ENCODE measurements at places on chromosomes 16 and 17.

GRCh38 chr17:69695646-69696045 is 281.1 kb downstream of the MAP2K6 start:
- no peak for DNase-seq

GRCh38 chr17:80261895-80262279 is 1.2 kb downstream of the RNF213 start:
- DNase-seq, result no peak

DNA sequence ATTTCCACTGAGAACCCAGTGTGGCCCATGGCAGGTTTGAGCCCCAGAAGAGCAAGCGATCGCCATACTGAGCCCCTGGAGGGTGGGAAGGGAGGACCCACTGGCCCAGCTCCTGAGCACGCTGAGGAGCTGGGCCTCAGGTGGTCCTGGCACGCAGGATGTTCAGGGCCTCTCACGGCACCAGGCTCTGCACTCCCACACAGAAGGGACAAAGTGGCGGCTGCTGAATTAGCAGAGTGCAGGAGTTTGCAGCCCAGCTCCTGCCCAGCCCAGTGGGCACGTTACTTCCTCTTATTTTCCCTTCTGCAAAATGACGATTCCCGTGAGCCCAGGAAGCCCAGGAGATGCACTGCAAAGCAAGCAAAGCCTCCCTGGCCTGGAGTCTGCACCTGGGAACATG is 42.3 kb upstream of the MTSS2 start:
- no peak for DNase-seq

- no peak for DNase-seq
Measured at GRCh38 chr17:20187049-20187448, 177.9 kb downstream of the SPECC1 start.

GRCh38 chr16:53922807-53923571 is 219.0 kb downstream of the FTO start:
- no peak for DNase-seq

DNA sequence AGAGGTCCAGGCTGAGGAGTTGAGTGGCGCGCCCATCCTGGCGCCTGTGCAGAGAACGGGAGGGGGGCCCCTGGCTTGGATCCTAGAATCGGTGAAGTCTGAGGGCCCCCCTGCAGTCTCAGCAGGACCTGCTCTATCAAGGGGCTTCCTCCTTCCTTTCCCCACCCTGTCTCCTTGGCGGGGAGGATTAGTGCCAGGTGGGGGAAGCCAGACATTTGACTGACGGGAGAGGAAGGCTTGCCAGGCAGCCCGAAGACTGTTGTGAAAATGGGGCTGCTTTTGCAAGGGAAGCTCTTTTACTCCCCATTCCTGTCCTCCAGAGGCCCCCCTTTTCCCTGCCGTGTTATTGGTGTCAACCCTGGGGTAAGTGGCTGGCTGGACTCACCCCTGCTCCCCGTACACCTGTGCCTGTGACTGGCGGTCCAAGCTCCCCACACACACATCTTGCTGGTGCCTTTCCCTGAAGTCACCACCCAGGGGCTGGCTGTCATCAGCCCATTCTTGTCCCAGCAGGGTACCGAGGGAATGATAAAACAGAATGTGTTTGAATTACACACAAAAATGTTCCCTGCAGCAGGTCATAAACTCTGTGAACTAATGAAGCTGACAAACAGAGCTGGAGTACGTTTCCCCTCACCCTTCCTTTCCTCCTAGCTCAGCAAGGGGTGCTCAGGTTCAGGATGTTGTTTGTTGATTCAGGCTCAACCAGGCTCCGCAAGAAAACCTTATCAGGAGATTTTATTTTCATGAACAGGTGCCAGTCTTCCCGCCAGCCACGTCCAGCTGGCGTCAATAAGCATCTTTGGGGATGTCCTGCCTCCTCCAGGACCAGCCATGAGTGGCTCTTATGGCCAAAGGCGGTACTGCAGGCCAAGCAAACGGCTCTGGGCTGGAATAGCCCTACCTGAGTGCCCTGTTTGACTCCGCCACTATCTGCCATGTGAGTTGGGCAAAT is 4.4 kb upstream of the ARMC7 start:
- DNase-seq, result peak; percentile 63

- no peak for DNase-seq
Measured at GRCh38 chr17:63399856-63400255, 46.2 kb downstream of the CYB561 start.

DNA sequence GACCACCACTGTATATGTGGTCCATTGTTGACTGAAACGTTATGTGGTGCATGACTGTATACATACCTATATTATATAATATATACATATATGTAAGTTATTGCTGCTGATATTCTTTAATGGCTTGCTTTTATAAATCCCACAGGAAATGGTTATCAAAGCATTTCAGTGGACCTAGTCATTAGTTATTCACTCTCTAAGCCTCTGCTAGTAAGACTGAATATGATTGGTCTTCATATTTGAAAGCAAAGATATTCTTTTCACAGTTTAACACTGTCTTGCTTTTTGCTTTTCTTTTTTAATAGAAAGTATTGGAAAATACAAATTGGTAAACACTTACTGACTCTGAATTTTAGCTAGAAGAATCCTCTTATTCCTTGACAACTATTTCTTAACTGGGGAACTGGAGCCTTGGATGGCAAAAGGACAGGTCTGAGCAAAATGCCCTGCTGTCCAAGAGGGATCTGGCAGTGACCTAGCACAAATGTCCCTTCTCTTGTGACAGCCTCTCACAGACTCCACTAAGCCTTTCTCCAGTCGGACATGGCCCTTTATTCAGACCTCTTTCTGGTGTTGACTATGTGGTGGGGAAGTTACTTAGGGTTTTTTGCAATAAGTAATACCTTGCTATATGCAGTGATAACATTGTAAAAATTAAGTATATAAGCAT is 14.7 kb upstream of the MYH2 start:
- DNase-seq, result no peak

DNA sequence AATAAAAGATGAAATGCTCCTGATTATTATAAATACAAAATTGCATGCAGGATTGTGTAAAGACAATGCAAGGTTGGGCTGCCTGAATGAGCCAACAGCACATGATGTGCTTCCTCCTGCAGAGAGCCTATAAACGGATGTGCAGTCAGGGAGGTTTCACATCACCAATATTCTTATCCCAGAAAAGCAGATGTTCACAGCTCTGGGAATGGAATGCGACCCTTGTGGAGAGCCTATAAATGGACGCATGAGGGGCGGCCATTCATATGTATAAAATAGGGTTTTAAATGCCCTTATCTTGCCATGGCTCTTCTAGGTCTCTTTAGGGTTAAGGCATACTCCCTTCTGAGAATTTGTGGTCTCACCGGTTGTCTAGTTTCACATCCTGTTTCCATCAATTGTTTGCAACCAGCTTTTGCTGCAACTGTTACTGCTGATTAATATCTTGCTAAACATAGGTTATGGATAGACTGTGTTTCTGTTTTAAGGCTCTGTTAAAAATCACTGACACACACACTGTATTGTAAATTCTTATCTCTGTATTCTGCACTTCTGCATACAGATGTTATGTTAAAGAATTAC is 31.9 kb downstream of the SLFN11 start:
- DNase-seq, result no peak

- DNase-seq, result no peak
Measured at GRCh38 chr16:31267332-31268032, 7.7 kb downstream of the ITGAM start.

- no peak for DNase-seq
Measured at GRCh38 chr16:71954699-71955195, 45.5 kb downstream of the PKD1L3 start.

- no peak for DNase-seq
Measured at GRCh38 chr17:12342609-12343435, 322.1 kb downstream of the MAP2K4 start.

- no peak for DNase-seq
Measured at GRCh38 chr17:68248891-68249290, 1.0 kb downstream of the AMZ2 start.

DNA sequence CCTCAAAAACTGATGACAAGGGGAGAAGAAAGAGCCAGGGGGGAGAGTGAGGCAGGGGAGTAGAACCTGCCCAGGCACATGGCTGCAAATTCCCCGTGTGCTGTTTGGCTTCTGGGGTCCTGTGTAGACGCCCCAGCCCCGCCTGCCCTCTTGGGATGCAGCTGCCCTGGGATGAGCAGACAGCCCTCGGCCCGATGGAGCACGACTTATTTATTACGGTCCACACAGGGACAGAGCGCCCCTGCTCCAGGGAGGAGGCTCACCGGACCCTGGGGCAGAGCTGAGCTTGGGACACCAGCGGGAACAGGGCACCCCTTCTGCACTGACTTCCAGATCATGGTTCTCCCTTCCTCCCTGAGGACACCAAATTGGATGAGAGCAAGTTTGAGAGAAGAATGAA is 9.1 kb downstream of the LDHD start:
- no peak for DNase-seq

GRCh38 chr17:8069587-8069860 is 18.0 kb downstream of the ALOX12B start:
- no peak for DNase-seq

DNA sequence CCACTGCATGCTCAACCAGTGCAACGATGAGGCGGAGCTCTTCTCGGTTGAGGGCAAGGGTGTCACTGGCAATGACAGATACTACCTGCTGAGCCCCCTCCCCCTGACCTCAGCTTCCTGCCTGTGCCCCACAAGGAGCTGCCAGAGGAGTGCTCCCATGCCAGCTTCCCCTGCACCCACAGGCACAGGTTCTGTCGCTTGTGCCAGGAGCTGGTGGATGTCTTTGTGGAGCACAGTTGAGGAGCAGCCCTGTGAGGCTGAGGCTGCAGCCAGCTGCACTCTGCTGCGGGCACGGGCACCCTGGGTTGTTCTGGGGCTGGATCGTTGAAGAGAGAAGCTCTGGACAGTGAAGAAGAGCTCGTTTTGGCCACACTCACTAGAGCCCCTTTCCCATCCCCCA is 165.3 kb upstream of the ZNF267 start:
- DNase-seq, result no peak

GRCh38 chr16:28494121-28494851 is at the start of gene APOBR:
Gene APOBR, plus strand, starts transcription at chr16:28494643. Its CDS starts 39 bp downstream, at chr16:28494682.
- DNase-seq, result no peak

DNA sequence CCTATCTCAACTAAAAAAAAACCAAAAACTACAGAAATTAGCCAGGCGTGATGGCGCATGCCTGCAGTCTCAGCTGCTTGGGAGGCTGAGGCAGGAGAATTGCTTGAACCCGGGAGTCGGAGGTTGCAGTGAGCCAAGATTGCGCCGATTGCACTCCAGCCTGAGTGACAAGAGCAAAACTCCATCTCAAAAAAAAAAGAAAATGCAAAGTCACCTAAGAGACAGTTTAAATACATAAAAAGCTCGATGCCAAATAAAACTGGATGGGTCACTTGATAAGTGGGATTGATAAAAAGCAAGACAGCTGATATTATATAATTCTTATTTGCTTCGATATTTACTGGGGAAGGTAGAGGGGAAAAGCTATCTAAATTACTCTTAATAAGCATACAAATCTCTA is 15.8 kb upstream of the KANSL1 start:
- no peak for DNase-seq

GRCh38 chr17:59199398-59199797 is 10.4 kb upstream of the SMG8 start:
- DNase-seq, result no peak

DNA sequence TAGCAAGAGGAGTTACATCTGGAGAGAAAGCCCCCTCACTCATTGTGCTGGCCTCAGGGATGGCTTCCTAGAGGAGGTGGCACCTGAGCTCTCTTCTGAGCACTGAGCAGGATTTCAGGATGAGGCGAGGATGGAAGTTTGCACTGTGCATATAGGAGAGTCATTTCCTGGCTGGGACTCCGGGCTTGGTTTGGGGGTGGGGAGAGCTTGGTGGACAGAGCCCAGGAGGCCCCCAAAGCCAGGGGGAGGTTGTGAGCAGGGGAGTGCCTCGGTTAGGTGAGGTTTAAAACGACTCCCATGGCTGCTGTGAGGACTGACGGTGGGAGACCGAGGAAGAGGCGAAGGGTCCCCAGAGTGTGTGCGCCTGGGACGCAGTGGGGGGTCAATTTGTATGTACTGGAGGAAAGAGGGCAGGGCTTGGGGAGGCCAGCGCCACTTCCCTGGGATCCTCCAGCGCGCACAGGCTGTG is 1.2 kb downstream of the CAMKK1 start:
- no peak for DNase-seq

- DNase-seq, result no peak
Measured at GRCh38 chr17:30905742-30906100, 317 bp downstream of the TEFM start.

GRCh38 chr16:71501547-71501946 is 12.4 kb upstream of the ZNF19 start:
- no peak for DNase-seq

- no peak for DNase-seq
Measured at GRCh38 chr17:28341516-28341915, 6.0 kb downstream of the TNFAIP1 start.

DNA sequence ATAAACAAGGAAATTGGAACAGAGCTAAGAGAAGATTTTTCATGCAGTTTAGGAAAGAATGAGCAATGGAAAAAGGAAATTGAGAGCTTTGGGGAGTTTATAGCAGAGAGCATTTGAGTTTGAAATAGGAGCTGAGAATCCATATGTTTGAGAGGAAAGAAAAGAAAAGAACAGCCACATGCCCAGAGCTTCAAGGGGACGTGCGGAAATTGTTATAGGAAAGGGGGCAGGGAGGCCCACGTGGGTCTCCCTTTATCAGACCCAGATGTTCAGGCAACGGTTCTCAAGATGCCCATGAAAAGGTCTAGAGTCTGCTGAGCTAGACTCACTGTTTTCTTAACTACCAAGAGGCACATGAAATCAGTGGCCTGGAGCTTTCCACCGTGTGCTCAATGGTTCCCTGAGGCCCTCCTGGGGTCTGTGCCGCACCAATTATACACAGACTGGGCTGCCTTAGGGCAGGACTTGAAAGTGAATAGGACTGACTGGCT is 31.2 kb downstream of the CHD9 start:
- DNase-seq, result no peak

GRCh38 chr16:48421741-48422140 is 36.5 kb upstream of the SIAH1 start:
- DNase-seq, result no peak

DNA sequence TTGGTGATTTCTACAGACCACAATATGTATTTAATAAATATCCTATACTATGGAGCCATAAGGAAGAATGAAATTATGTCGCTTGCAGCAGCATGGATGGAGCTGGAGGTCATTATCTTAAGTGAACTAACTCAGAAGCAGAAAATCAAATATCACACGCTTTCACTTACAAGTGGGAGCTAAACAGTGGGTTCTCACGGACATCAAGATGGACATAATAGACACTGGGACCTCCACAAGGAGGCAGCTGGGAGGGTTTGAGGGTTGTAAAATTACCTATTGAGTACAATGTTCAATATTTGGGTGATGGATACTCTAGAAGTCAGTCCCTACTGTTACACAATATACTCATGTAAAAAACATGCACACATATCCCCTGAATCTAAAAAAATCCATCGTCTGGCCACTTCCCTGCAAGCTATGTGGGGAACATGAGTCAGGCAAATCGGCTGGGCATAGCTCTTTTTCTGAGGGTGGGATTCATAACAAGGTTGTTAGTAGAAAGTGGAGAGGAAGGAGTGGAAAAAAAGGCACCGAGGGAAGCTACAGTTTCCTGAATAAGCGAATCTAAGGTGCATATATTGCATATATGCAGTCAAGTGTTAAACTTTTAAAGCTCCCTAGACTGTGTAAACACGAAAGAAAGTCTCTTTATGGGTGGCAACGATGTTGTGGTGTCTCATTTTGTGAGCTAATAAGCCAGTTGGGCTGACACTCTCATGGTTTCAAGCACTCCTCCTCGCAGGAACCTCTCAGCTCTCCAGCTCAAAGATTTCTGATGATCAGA is 135.2 kb upstream of the CPHXL start:
- no peak for DNase-seq

- DNase-seq, result no peak
Measured at GRCh38 chr16:67148656-67149275, 2.0 kb downstream of the B3GNT9 start.

GRCh38 chr16:89828870-89829629 is 775 bp downstream of the SPIRE2 start:
- no peak for DNase-seq
